Activated CD4-positive, alpha-beta T cell treated with anti-CD3 and anti-CD28 coated beads, Interleukin-2, amount 10 ng/mL, durations not matched to agents 7 days and 5 days (primary cell): ENCODE measurements at places on chromosomes 5 and 9.
A peak's percentile ranks its signal among the peaks of the same experiment; 100 is the strongest.

GRCh38 chr9:34996905-34997279, 7.3 kb downstream of the DNAJB5 start:
- DNase-seq = no peak

DNA sequence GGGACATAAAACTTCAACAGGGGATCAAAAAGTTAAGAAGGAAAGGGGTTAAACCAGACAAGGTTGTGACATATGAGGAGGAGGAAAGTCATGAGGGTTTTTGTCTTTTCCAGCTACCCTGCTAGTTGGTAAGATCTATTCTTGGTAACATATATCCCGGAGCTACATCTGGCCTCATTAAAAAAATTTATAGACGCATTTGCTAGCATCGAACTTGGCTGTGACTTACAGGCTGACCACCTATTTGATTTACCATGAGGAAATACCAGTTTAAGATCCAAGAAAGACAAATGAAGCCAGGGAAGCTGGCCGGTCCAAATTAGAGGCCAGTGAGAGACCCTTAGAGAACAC, 87.6 kb upstream of the NIPAL4 start:
- DNase-seq = no peak

DNA sequence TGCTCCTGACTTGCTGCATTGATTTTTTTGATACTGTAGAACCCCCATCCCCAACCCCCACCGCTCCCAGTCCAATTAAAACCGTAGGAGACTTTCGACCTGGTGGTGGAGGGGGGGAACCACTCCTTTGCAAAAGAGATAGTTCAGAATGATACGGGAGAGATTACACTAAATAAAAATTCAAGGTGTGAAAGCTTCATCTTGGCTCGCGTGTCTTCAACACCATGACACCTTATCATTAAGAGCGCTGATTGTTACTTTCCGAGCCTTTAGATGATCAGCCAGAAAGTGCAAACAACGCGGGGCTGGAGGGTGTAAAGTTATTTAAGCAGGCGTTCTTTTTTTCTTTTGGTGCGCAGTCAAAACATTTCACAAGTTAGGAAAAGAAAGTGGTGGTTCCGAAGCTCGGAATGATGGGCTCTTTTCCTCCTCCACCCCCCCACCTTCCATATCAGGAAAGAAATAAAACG, 1.3 kb upstream of the ZNF462 start:
- no peak for DNase-seq

DNA sequence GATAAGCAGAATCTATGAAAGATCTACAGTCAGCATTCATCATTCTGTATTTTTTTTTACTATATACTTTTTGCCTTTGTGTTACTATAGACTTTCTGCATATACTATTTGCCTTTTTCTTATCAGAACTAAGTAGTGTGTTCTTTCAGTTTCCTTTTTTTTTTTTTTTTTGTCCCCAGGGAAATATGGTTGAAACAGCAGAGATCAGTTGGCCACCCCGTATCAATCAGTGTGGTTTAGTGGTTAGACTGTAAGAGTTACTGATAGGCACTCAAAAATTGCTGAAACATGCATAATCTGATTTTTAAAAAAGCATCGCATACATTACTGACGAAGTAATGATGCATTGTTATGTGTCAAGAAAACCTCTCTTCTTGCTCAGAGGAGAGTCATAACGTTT, 990.8 kb upstream of the EDIL3 start:
- DNase-seq = no peak

GRCh38 chr9:115540091-115540490, 422.1 kb upstream of the TNC start:
- DNase-seq = no peak

- no peak for DNase-seq
These were observed 123.6 kb downstream of the MYO10 start for GRCh38 chr5:16812448-16812847.

DNA sequence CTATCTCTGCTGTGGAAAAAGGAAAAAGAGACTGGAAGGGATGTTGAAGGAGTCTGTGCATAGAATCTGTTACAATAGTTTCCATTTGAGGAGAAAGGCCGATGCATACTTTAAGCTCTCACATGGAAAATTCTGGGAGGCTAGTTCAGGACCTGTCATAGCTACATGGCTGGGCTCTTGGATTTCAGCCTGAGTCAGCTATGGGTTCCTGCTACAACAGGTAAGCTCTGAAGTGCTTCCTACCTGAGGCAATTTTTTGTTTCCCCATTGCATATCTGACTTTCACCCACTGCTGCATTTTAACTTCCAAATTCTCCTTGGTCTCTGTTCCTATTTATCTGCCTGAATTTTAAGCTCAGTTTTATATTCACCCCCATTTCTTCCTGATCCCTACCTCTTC, 310.7 kb downstream of the RAB3C start:
- DNase-seq = no peak

DNA sequence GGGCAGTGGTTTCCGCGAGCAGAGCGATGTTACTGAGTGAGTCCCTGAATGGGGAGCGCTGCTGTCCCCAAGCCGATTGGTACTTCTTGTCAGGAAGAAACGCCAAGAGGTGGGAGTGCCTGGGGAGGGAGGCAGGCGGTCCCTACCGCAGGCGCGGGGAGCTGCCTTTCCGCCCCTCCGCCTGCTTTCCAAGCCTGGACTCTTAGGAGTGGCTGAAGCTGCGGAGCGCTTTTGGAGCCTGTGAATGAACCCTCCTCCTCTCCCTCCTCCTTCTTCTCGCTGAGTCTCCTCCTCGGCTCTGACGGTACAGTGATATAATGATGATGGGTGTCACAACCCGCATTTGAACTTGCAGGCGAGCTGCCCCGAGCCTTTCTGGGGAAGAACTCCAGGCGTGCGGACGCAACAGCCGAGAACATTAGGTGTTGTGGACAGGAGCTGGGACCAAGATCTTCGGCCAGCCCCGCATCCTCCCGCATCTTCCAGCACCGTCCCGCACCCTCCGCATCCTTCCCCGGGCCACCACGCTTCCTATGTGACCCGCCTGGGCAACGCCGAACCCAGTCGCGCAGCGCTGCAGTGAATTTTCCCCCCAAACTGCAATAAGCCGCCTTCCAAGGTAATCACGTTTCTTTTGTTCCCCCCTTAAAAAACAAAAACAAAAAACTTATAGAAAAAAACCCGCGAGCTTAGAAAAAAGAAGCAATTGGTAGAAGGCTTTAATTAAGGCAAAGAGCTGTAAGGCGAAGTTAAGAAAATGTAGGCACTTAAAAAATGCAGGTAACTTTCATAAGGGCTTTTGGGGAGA, at the start of gene VCAN:
VCAN (plus strand) TSS at position 340 of the 808 bp plus-strand sequence. CDS start 11,775 bp downstream, outside the sequence.
- DNase-seq = no peak

GRCh38 chr5:177390363-177391300, 6.4 kb downstream of the SLC34A1 start:
- peak; percentile 90 for DNase-seq

GRCh38 chr9:112094948-112095681, 80.0 kb downstream of the SUSD1 start:
- no peak for DNase-seq

- DNase-seq = no peak
These were observed 16.6 kb upstream of the TGFBI start for GRCh38 chr5:136012041-136012804.

DNA sequence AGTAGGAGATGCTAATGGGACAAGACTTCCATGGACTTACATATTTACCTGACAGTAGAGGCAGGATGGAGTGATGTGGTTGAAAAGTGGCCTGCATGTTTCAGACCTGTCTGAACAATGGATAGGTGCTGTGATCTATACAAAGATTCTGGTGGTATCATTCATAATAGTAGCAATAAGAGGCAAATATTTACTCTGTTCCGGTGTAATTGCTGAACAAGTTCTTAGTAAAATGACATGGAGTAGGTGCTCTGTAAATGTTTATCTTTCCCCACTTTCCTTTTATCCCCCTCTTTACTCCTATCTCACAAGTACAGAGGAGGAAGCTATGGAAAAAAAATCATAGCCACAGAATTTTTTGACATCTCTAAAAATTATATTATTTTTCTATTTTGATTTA, 159.0 kb upstream of the SLC12A2 start:
- DNase-seq = no peak

- no peak for DNase-seq
These were observed 189.6 kb downstream of the HSPA4 start for GRCh38 chr5:133241179-133242092.

GRCh38 chr5:130286971-130287370, 382.7 kb downstream of the CHSY3 start:
- DNase-seq = no peak

DNA sequence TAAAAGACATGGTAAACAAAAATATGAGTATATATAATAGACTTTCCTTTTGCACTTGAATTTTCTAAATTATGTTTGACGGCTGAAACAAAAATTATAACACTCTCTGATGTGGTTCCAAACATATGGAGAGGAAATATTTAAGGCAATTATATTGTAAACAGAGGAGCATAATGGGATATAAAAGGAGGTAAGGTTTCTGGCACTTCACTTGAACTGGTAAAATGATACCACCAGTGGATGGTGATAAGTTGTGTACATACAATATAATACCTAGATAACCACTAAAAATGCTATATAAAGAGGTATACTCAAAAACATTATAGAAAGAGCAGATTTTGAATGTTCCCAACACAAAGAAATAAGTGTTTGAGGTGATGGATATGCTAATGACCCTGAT, 192.9 kb upstream of the RAD23B start:
- DNase-seq = no peak

- DNase-seq = peak; percentile 39
These were observed 79.3 kb downstream of the BRINP1 start for GRCh38 chr9:119289740-119290433.

DNA sequence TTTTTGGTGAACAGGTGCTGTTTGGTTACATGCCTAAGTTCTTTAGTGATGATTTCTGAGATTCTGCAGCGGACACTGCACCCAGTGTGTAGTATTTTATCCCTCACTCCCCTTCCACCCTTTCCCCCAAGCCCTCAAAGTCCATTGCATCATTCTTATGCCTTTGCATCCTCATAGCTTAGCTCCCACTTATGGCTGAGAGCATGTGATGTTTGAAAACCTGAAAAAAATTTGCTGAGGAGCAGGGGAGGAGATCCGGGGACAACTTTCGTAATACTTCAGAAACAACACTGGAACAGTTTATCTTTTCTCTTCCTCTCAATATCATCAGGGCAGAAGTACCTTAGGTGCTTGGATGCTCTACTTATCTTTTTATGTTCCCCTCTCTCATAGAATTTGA, 226.4 kb downstream of the ADAMTS6 start:
- no peak for DNase-seq

GRCh38 chr5:123879071-123879470, 367.1 kb downstream of the CSNK1G3 start:
- no peak for DNase-seq

DNA sequence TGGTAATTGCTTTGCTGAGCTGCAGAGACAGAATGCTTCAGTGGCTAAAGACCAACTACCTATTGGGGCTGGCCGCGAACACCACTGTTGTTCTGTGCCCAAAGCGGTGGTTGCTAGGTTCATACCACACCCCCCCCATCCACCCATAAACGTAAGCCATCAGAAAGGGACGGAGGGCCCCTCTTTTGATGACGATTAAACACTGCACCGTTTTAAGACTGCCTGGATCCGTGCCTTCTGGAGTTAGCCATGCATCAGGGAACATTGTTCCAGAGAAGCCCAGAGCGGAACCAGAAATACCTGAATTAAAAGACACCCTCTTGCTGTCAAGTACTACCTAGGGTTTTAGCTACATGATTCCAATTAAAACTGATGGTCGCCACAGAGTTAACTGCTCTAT, 369.1 kb upstream of the DAP start:
- no peak for DNase-seq

- no peak for DNase-seq
These were observed 343.7 kb downstream of the ENC1 start for GRCh38 chr5:74296685-74297408.

DNA sequence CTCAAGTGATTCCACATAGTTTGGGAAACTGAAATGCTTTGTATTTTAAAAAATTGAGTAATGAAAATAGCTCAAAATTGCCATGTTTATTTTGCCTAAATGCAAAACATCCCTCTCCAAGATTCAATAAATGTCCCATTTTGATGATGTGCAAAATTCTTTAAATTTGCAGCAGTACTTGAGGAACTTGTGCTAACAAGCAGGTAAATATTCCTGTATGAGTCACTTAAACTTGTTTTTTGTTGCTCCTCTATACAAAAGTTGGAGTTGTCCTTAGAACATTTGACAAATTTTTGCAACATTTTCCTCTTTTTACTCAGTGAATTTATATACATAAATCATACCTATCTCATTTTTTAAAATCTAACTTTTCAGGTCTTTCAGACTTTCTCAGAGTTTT, 280.2 kb downstream of the CDH12 start:
- DNase-seq = no peak

GRCh38 chr9:82882138-82882537, 180.8 kb downstream of the RASEF start:
- DNase-seq = no peak

DNA sequence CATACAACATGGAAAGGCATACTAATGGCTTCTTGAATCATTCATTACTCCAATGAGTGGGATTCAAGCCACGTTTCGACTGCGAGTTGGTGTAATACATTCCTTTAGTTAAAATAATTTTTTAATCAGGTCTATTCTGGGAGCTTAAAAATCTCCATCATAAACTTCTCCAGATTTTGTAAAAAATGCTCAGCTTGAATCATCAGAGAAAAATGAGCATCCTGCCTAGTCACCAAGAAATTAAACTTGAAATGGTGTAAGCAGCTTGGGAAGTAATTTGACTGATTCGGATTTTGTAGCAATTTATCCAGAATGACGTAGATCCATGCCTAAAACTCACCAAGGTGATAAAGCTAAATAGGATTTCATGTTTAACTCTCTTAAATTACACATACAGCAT, 165.7 kb downstream of the SLCO4C1 start:
- no peak for DNase-seq

DNA sequence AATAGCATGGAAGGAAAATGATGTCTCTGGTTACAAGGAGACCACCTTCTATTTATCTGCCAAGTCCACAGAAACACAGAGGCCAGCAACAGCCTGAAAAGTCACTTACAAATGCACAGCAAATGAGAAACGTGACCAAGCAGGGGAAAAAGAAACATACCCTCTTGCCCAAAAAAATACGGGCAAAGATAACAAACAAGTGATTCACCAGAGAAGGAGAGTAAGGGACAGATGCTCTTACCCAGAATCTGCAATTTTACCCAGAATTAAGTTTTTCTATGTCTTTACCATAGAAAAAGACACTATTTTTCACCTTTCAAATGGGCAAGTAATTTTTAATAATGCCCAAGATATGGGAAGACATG, 28.1 kb downstream of the CAMSAP1 start:
- DNase-seq = no peak

GRCh38 chr5:83472213-83472507, 616 bp downstream of the VCAN start:
- no peak for DNase-seq
